ENCODE measurements at places on chromosomes 2 and 18.
A peak's percentile ranks its signal among the peaks of the same experiment; 100 is the strongest.

DNA sequence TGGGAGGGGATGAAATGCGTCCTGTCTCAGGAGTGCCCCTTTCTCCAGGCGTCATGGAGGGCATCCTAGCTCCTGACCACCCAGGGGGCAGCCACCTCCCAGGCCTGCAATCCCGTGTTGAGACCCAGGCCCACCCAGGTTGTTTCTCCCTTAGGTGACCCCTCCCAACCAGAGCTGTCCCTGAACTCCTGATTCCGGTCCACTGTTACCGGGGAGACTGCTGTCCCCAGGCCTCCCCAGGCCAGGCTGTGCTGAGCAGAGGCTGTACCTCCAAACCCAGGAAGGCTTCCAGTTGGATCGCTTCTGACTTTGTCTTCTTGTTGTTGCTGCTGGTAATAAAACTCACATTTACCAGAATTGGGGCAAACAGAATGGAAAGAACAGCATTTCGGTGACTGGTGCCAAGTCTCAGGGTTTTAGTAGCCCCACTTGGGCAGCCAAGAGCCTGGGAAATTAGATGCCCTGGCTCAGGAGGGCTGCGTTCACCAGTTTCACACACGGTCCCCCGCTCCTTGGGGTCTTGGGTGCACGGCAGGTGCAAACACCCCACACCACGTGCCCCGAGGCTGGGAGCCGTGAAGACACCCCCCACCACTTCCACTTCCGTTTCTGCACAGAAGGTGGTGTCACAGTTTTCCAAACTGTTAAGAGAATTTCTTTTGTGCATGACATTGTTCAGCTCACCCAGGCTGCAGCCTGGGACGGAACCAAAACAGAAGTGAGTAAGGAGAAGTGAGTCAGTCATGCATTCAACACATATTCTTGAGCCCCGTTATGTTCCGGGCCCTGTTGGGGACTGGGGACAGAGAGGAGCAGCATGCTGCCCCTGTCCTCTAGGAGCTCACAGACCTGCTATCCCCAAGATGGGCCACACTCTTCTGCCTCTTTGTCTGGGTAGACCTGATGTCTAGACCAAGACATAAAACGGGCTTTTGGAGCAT lies 29.4 kb downstream of the ITM2C start:
- no peak for DNase-seq

DNA sequence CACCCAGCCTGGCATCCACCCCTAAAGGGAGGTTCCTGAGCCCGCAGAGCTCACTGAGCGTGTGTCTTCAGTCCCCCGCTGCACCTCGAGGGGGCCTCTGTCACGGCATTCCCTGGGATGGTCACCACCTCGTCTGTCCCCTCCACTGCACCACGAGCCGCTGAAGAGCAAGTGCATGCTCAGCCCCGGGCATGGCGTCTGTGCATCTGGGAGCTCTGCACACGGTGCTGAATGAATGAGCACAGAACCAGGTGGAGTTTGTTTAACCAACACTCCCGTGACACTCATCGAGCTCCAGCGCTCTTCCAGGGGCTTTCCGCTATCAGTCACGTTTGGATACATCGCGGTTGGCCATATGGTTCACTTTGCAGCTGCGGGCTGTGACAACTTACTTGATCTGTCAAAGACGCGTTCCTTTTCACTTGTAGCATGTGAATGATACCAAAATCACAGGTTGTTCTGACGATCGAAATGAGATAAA lies 9.2 kb downstream of the ALLC start:
- no peak for DNase-seq

DNA sequence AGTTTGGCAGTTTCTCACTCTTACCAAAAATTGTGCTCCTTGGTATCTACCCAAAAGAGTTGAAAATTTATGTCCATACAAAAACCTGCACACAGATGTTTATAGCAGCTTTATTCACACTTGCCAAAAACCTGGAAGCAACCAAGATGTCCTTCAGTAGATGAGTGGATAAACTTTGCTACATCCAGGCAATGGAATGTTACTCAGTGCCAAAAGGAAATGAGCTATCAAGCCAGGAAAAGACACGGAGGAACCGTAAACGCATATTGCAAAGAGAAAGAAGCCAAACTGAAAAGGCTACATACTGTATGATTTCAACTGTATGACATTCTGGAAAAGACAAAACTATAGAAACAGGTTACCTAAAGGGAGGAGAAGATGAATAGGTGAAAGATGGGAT lies 36.1 kb downstream of the TMEM163 start:
- no peak for DNase-seq

GRCh38 chr18:63025251-63026090 lies 294.1 kb downstream of the BCL2 start:
- peak; percentile 79 for DNase-seq

DNA sequence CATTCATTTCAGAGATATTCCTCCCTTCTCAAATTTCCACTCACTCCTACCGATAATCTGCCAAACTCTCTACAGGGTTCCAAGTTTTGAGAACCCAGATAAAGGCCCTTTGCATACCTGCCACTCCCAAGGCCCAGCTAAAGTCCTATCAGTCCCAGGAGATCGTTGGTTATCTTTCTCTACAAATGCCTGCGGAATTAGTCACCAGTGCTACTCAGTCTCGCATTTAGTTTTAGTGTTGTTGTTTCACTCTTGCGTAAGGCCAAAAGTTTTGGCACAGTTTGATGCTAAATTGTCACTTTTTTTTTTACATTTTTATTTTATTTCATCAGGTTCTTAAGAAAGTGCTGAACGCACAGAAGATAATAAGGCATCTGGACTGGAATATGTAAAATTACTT lies 29.2 kb upstream of the SETBP1 start:
- DNase-seq, result no peak

DNA sequence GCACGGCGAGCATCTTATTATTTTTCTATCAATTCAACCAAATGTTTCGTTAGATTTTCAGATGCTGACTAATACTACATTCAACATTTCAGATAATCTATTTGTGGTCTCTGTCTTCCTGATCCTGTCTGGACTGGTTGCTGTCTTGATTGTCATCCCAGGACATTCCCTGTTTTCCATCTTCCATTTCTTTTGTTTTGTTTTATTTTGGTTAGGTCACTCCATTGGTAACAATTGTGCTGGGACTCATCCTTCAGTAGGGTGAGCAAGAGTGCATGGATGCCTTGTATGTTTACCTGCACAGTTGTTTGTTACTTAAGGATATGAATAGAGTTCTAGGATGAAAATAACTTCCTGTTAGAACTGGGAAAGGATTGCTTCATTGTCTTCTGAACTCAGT lies 55.9 kb upstream of the ACYP2 start:
- no peak for DNase-seq

DNA sequence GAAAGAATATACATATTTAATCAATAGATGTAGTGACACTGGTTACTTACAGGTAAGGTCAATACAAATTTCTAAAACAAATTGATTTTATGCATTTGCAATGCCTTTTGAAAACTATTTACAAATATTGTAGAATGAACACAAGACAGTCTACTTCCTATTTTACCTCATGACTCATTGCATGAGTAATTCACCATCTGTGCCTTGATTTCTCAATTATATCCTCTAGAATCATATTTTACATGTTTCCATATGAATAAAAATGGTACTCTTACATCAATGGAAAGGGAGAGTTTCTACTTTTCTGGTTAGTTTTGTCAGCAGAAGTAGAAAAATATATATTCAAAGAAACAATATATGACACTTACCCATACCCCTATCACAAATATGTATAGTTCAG lies 203.8 kb upstream of the CDH7 start:
- no peak for DNase-seq

- no peak for DNase-seq
These were observed 153.9 kb downstream of the INSIG2 start for GRCh38 chr2:118242216-118242615.

GRCh38 chr18:48887905-48888772 lies 62.6 kb downstream of the SMAD7 start:
- DNase-seq, result no peak

DNA sequence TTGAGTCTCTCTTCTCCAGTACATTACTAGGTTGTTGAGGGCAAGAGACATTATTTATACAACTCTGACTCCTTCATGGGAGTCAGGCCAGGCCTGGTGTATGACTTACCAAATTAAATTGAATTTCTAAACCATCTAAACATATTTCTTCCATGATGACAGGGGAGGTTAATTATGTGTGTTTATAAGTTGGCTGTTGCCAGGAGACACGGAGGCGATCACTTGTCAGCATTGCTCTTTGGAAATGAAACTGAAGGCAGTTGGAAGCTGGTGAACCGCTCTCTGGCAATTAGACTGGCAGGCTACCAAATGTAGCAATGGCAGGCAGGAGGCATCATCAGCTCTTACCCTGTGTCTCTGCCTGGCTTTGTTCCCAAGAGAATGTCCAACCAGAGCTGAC lies 241.4 kb downstream of the KCNS3 start:
- no peak for DNase-seq

GRCh38 chr2:133515271-133515670 lies 53.0 kb downstream of the NCKAP5 start:
- no peak for DNase-seq

- DNase-seq, result peak; percentile 82
These were observed 55.0 kb downstream of the ANKRD44 start for GRCh38 chr2:197255543-197255942.

DNA sequence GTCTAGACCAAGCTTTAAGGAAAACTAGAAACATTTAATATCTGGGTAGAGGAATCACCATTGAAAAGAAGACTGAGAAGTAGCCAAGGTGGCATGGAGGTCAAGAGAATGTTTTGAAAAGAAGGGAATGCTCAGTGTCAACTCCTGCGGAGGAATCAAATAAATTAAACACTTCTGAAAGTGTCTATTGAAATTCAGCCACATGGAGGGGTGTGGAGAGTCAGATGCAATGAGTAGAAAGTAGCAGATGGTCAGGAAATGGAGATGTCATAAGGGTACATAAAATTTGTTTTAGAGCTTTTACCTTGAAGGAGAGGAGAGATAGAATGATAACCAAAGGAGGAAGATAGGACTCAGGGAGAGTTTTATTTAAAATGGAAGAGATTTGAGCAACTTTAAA lies 35.1 kb downstream of the NLRC4 start:
- DNase-seq, result no peak

DNA sequence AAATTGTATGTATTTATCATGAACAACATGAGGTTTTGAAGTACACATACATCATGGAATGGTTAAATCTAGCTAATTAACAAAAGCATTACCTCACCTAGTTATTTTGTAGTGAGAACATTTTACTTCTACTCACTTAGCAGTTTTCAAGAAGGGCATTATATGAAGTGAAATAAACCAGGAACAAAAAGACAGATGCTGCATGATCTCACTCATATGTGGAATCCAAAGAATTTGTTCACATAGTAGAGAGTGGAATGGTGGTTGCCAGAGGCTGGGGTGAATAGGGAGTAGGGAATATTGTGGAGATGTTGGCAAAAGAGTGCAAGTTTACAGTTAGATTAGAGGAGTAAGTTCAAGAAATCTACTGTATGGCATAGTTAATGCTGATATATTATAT lies 292.0 kb downstream of the ASXL3 start:
- DNase-seq, result no peak

DNA sequence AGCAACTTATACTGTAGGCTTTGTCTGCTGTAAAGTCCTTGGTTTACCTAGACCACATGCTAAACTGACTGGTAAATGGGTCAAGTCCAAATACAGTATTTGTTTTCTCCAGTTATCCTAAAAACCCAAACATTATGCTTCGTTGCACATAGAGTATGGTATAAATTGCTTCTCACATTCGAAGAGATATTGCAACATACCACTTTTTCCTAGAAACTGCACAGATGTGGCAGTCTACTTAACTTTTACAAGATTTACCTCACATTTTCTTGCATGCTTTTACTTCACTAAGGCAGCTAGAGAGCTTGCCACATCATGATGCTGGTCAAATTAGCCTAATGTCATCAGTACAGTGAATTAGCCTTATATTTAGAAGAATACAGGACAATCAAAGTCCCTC lies 66.0 kb upstream of the SCN7A start:
- no peak for DNase-seq

DNA sequence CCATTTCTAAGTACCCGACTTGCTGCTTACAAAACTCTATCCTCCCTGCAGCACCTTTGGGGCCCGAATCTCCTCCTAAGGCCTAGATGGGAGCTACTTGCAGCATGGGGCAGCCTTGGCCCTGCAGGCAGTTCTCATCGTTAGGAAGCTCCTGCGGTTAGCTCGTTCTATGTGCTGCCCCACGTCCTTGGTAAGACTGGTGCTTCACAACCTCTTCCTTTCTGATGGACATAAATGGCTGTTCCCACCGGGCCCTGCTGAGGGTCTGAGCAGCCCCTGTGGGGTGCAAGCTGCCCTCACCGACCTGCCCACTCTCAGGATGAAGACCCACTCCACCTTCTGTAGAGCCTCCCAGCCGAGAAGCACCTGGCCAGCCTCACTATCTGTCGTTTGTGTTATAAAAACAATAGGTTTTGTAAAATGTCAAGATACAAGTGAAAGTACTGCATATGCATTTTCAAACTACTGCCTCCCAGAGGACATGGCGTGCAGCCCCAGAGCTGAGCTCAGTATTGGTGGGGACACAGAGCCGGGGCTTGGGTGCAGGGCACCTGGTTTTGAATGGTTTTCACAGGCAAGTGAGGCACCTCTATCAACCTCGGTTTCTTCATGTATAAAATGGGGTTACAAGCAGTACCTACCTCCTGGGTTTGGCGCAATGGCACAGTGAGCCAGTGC lies 19.4 kb downstream of the OTOF start:
- DNase-seq, result no peak

DNA sequence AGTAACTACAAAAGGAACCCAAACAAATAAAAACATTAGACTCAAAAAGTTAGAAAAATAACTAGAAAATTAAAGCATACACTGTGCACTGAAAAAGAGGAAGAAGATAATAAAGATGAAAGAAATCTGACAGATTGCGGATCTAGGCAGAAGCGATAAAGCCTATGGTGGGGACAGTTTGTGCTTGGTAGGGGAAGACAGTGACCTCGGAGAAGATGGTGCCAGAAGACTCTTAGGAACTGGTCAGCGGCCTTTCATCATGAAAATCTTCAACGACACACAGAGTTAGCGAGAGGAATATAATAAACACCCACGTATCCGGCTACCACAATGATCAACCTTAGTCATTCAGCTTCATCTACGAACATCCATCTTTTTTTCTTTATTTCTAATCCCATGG lies 180.5 kb downstream of the HDAC4 start:
- peak; percentile 48 for DNase-seq

DNA sequence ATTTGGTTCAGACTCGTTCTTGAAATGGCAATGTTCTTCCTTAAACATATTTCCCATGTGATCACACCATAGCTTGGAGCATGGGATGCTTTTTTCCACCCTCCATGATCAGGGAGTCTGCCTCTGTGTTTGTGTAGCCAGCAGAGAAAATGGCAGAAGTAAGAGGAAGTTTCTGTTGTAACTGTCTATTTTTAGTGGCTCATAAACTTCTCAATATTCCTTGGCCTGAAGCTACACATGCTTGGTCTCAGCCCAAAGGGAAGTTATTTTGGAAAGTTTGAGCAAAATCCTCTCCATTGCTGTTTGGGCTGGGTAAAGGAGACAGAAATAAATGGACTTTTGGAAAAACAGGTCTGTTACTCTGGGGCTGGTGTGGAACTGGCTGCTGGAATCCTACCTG lies 33.4 kb upstream of the ITGA6 start:
- no peak for DNase-seq

- DNase-seq, result no peak
These were observed 206.5 kb downstream of the SOX11 start for GRCh38 chr2:5898667-5899066.

Measured in hematopoietic multipotent progenitor cell treated with erythropoietin and hydrocortisone succinate and interleukin-3 and kit ligand, for 6 days (in vitro differentiated cells).